Upper lobe of left lung (tissue), 6 donors: ENCODE measurements at places on chromosomes 5 and 9. TPM values are rescaled to one million over a fixed set of nuclear protein-coding genes. Genes with fewer than 3 reads are reported as not detected.

DNA sequence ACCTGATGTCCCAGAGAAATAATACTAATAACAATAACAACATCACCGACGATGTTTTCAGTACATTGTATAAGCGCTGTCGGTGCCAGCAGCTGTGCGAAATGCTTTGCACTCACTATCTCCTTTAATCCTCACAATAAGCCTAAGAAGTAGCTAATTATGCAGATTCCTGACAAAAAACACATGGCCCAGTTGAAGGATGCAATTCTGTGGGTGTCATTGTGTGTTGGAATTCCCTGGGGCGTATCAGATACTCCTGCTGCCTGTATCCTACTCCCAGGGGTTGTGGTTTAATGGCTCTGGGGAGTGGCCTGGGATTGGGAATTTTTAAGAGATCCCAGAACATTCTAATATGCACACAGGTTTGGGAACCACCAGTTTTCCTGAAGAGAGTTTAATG lies 154.0 kb downstream of the RGS3 start:
- H3K36me3 ChIP-seq, result no peaks in the 10 kb centered on the region
- H3K4me3 ChIP-seq, result no peak overlapping the region
- no peak overlapping the region for H3K27ac ChIP-seq
- H3K27me3 ChIP-seq, result no peaks in the 10 kb centered on the region
- peaks cover 26% of the 10 kb centered on the region for H3K4me1 ChIP-seq

WDR36 gene
- 29.0 TPM for total RNA-seq

- no peaks in the 10 kb centered on the region for H3K27me3 ChIP-seq
- peaks cover 33% of the 10 kb centered on the region for H3K4me1 ChIP-seq
- no peaks in the 10 kb centered on the region for H3K36me3 ChIP-seq
- peak overlapping the region; percentile 80 for H3K27ac ChIP-seq
- peak; percentile 83 for DNase-seq
These were observed 2.0 kb downstream of the SEMA6A start for GRCh38 chr5:116572350-116573278.

LECT2 gene
- total RNA-seq, result not detected

IRGM gene
- 0.61 TPM for total RNA-seq

DNA sequence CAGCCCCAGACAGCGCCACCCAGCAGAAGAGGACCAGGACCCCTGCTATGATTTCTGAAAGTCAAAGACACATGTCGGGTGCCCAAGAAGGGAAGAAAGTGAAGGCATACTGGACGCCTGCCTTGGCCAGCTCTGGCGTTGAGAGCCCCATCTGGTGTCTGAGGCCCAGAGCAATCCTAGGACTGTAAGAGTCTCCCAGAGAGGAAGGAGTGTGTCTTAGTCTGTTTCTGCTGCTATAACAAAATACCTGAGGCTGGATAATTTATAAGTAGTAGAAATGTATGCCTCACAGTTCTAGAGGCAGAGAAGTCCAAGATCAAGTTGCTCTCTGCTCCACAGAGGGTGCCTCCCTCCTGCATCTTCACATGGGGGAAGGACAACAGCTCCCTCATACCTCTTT lies 10.8 kb downstream of the RASGEF1C start:
- no peak overlapping the region for H3K4me3 ChIP-seq
- H3K27me3 ChIP-seq, result no peaks in the 10 kb centered on the region
- no peaks in the 10 kb centered on the region for H3K4me1 ChIP-seq
- DNase-seq, result no peak

GRCh38 chr5:5179079-5179478 lies 38.9 kb downstream of the ADAMTS16 start:
- no peaks in the 10 kb centered on the region for H3K4me1 ChIP-seq
- H3K27me3 ChIP-seq, result no peaks in the 10 kb centered on the region
- H3K4me3 ChIP-seq, result no peak overlapping the region
- no peaks in the 10 kb centered on the region for H3K36me3 ChIP-seq
- no peak overlapping the region for H3K27ac ChIP-seq

- no peaks in the 10 kb centered on the region for H3K4me1 ChIP-seq
- no peak overlapping the region for H3K4me3 ChIP-seq
- DNase-seq, result no peak
These were observed 123.6 kb downstream of the ADCY2 start for GRCh38 chr5:7519564-7519963.

GABRA1 gene
- total RNA-seq, result not detected

DNA sequence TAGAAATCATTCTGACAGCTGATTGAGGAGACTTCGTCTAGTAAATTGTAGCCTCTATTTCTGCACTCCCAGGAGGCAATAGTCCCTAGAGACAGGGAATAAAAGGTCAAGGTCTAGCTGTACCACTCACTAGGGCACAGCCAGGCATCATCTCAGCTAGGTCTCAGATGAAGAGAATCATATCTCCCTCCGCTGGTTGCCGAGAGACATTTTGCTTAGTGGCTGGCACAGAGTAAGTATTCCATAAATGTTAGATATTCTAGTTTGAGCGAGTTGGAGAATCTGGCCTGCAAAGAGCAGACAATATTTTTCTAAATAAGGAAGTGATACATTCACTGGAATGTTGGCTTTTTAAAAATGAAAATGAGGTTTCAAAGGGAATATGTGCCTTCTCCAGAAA lies 180.4 kb upstream of the ACTBL2 start:
- no peak for DNase-seq
- no peaks in the 10 kb centered on the region for H3K4me1 ChIP-seq
- no peak overlapping the region for H3K4me3 ChIP-seq
- no peak overlapping the region for H3K27ac ChIP-seq
- no peaks in the 10 kb centered on the region for H3K36me3 ChIP-seq
- no peaks in the 10 kb centered on the region for H3K27me3 ChIP-seq

SPINK13 gene
- not detected for total RNA-seq

SLC2A8 gene
- 25.4 TPM for total RNA-seq

DNA sequence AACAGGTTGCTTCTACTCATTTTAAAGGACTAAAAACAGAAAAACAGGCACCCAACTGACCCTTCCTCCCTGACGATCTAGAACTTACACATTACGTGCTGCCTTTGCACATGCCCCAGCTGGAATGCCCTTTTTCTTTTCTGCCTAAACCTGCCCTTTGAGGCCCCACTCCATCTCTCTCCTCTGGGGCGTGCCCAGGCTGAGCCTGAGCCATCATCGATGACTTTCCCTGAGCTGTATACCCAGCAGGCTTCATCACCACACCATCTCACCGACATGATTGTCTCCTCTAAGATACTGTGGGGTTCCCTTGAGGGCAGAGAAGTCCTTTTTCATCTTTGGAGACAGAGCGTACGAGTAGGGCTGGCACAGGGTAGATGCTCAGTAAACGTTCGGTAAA lies 24.1 kb upstream of the GABBR2 start:
- H3K4me1 ChIP-seq, result no peaks in the 10 kb centered on the region
- peaks cover 23% of the 10 kb centered on the region for H3K36me3 ChIP-seq
- no peak overlapping the region for H3K27ac ChIP-seq
- no peak overlapping the region for H3K4me3 ChIP-seq
- H3K27me3 ChIP-seq, result no peaks in the 10 kb centered on the region

GRCh38 chr5:140020601-140021177 lies 22.4 kb downstream of the NRG2 start:
- no peaks in the 10 kb centered on the region for H3K4me1 ChIP-seq
- H3K27me3 ChIP-seq, result no peaks in the 10 kb centered on the region
- no peaks in the 10 kb centered on the region for H3K36me3 ChIP-seq
- H3K4me3 ChIP-seq, result no peak overlapping the region

TPM2 gene
- 89.3 TPM for total RNA-seq

DNA sequence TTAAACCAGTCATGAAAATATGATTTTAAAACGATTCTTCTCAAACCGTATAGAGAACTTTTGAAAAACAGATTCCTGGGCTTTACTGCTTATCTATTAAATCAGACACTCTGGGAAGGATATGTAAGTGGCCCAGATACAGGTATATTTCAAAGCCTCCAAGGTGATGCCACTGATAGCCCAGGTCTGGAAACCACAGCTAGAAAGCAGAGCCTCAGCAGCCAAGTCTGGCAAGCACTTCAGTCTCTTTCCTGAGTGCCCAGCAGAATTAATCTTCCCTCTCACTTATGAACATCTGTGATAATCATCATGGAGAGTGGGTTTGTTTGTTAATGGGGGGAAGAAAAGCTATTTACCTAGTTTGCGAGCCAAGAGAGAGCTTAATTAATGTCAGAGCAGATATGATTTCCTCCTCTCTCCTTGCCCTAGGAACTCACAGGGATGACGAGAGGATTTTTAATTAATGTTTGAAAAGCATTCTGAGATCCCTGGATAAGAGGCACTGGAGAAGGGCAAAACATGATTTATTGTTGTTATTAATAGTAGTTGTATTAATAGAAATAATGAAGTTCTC lies 368.4 kb downstream of the TLE1 start:
- no peaks in the 10 kb centered on the region for H3K4me1 ChIP-seq
- no peaks in the 10 kb centered on the region for H3K27me3 ChIP-seq
- H3K36me3 ChIP-seq, result no peaks in the 10 kb centered on the region

- no peak overlapping the region for H3K4me3 ChIP-seq
- H3K4me1 ChIP-seq, result no peaks in the 10 kb centered on the region
- DNase-seq, result no peak
These were observed 46.3 kb downstream of the UBE2QL1 start for GRCh38 chr5:6494939-6495338.

KIAA1958 gene
- total RNA-seq, result 18.0 TPM

- DNase-seq, result no peak
- no peaks in the 10 kb centered on the region for H3K27me3 ChIP-seq
- no peak overlapping the region for H3K4me3 ChIP-seq
- no peaks in the 10 kb centered on the region for H3K4me1 ChIP-seq
- H3K27ac ChIP-seq, result no peak overlapping the region
These were observed 302.2 kb downstream of the ZNF608 start for GRCh38 chr5:124444147-124444775.

- no peak overlapping the region for H3K4me3 ChIP-seq
- peaks cover 9% of the 10 kb centered on the region for H3K4me1 ChIP-seq
These were observed 64.0 kb downstream of the POU5F2 start for GRCh38 chr5:93677359-93677891.

SREK1IP1 gene
- total RNA-seq, result 4.8 TPM

CDK9 gene
- 130 TPM for total RNA-seq

GRCh38 chr5:10538103-10538788 lies 25.6 kb upstream of the ANKRD33B start:
- no peaks in the 10 kb centered on the region for H3K36me3 ChIP-seq
- H3K4me1 ChIP-seq, result peaks cover 12% of the 10 kb centered on the region
- no peak overlapping the region for H3K27ac ChIP-seq

- no peak for DNase-seq
- no peak overlapping the region for H3K4me3 ChIP-seq
- H3K36me3 ChIP-seq, result no peaks in the 10 kb centered on the region
These were observed 199.3 kb upstream of the ACTBL2 start for GRCh38 chr5:57681942-57682341.

DNA sequence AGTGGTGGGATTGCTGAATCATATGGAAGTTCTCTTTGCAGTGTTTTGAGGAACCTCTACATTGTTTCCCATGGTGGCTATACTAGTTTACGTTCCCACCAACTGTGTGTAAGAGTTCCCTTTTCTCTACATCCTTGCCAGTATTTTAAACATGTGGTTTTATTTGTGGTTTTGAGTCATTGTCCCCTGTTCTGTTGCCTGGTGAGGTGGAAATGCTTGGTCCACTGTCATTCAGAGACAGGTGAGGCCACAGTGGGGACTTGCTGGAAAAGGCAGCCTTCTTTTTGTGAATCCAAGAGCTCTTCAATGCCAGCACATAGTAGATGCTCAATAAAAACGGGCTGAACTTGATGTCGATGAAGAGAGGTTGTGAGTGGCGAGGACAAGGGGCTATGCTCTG lies 44.2 kb downstream of the SH3PXD2B start:
- H3K4me1 ChIP-seq, result peaks cover 23% of the 10 kb centered on the region
- no peak overlapping the region for H3K4me3 ChIP-seq
- H3K27me3 ChIP-seq, result no peaks in the 10 kb centered on the region
- H3K27ac ChIP-seq, result peak overlapping the region; percentile 74
- H3K36me3 ChIP-seq, result no peaks in the 10 kb centered on the region
- DNase-seq, result no peak

GRCh38 chr9:110249603-110250002 lies 6.7 kb downstream of the TXN start:
- H3K36me3 ChIP-seq, result peaks cover under 1% of the 10 kb centered on the region
- DNase-seq, result no peak
- H3K27ac ChIP-seq, result no peak overlapping the region
- peaks cover 25% of the 10 kb centered on the region for H3K4me1 ChIP-seq
- no peak overlapping the region for H3K4me3 ChIP-seq
- no peaks in the 10 kb centered on the region for H3K27me3 ChIP-seq

TAF1L gene
- total RNA-seq, result not detected

DNA sequence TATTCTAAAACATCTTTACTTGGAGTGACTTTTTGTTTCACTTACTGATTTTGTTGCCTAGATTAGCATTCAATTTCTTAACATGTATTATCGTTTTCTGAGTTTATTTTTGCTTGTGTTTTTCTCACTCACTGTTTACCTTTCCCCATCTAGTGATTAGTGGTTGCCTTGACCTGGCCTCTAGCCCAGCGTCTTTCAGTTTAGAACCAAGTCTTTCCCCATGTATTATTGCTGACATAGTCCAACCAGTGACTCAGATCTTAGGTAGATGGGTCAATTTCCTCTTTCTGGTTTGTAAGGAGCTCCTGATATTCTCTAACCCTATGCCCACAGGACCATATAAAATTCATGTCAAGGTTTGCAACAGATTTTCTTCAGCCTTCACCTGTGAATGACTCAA lies 135.5 kb downstream of the PRR16 start:
- DNase-seq, result no peak
- no peak overlapping the region for H3K27ac ChIP-seq
- H3K4me3 ChIP-seq, result no peak overlapping the region
- H3K27me3 ChIP-seq, result no peaks in the 10 kb centered on the region
- H3K4me1 ChIP-seq, result no peaks in the 10 kb centered on the region

HSD17B3 gene
- total RNA-seq, result 7.3 TPM

- H3K4me3 ChIP-seq, result no peak overlapping the region
- no peak for DNase-seq
- H3K27ac ChIP-seq, result peak overlapping the region; percentile 67
- no peaks in the 10 kb centered on the region for H3K36me3 ChIP-seq
- no peaks in the 10 kb centered on the region for H3K27me3 ChIP-seq
These were observed 261.4 kb upstream of the KLF4 start for GRCh38 chr9:107750741-107751566.

SRP19 gene
- 32.5 TPM for total RNA-seq

GPR21 gene
- total RNA-seq, result 1.6 TPM

HTR4 gene
- not detected for total RNA-seq

DNA sequence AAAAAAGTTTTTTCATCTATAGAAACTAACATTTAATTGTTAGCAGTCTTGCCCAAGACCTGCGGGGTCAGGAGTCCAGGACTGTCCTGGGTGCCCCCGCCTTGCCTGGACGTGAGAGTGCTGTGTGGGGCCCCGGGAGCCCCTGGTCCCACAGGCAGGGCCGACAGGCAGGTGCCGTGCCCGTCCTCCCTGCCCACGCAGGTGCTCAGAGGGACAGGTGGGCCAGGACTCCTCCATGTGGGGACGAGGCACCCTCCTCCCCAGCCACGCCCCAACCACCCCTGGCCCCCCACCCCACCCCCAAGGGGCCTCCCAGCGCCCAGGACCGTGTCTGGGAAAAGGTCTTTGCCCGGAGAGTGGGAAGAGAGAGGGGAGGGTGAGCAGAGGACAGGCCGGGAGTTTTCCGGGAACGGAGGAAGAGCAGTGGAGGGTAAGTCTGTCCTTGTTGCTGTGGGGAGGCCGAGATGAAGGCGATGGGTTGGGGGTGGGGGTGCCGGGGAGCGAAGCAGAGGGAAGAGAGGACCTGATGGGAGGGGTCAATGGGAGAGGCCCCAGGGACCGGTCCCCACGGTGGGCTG lies 2.7 kb upstream of the LCN12 start:
- H3K4me3 ChIP-seq, result peak overlapping the region; percentile 64
- no peaks in the 10 kb centered on the region for H3K27me3 ChIP-seq
- DNase-seq, result no peak
- H3K36me3 ChIP-seq, result no peaks in the 10 kb centered on the region
- peak overlapping the region; percentile 93 for H3K27ac ChIP-seq
- peaks cover 28% of the 10 kb centered on the region for H3K4me1 ChIP-seq

MYMK gene
- not detected for total RNA-seq

IL33 gene
- 21.2 TPM for total RNA-seq

GRCh38 chr9:97419309-97419867 lies 7.5 kb downstream of the TDRD7 start:
- H3K4me1 ChIP-seq, result peaks cover 4% of the 10 kb centered on the region
- H3K27me3 ChIP-seq, result no peaks in the 10 kb centered on the region
- H3K4me3 ChIP-seq, result no peak overlapping the region
- DNase-seq, result no peak
